ENCODE measurements at places on chromosomes 2 and 18.

DNA sequence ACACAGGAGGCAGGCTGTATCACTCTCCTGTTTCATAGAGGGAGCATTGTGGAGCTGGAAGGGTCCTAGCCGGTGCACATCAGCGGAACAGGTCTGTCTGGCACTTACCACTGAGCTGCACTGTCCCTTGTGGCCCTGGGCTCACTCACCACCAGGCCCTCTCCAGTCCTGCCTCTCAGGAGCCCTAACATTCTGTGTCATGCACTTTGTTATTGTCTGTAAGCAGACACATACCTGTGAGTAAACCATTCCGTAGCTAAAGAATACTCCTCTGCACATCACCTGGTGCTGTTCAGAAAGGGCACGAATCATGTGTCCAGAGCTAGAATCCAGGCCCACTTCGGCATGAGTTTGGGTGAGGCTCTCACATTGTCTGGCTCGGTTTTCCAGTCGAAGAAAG lies 93.6 kb downstream of the CRIM1 start:
- no peak for DNase-seq

GRCh38 chr2:144004742-144005141 lies 515.2 kb downstream of the ZEB2 start:
- no peak for DNase-seq

GRCh38 chr2:15754703-15755099 lies 163.0 kb downstream of the DDX1 start:
- no peak for DNase-seq

GRCh38 chr2:20427931-20428526 lies 18.8 kb upstream of the RHOB start:
- no peak for DNase-seq

- no peak for DNase-seq
Observed at GRCh38 chr2:26456440-26457250, 21.3 kb downstream of the OTOF start.

DNA sequence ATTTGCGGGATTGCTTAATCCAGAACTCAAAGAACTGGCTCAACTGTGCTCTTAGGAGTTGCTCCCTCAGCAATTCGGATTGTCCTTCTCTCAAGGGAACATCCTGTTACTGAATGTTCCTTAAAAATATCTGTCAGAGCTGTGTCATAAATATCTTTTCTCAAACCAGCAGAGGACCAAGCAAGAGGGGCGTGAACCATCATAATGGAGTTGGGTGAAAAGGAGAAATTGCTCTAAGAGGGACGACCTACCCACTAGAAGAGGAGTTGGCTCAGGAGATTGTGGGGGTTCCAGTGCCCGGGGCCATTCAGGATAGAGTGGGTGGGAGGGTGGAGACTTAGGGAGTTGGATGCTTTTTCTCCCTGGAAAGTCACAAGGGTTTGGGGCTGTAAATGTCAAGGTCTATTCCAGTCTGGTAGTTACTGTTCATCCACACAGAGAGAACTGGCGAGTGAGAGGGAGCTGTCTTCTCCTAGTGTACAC lies 59.5 kb downstream of the MERTK start:
- DNase-seq = no peak

DNA sequence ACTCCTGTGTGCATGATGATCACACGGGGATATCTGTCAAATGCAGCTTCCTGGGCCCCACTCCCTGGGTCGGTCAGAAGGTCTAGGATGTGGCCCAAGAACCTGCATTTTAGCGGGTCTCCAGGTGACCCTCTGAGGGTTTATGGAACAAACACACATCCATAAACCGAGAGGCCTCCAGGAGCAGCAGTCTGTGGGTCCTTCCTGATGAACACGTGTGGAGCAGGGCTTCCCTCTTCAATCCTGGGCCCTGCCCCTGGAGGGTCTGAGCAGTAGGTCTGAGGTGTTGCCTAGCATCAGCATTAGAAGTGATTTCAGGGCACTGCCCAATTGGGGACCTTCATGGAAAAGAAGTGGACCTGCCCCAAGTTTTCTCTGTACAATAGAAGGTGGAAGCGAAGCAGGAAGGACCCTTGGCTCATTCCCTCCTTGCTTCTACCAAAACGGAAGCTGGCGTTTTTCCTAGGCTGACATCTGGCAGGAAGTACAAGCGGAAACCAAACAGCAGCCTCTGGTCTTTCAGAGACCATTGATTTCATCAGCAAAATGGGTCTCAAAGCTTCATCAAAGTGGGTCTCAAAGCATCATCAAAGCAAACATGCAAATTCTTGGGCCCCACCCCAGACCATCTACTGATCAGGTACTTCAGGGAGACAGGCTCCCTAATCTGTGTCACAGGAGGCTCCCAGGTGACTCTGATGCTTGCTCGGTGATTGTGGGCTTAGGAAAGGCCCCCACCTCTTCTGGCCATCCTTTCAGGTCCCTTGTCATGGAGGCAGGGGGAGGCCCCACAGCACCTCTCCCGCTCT lies 30.7 kb downstream of the INO80C start:
- no peak for DNase-seq

DNA sequence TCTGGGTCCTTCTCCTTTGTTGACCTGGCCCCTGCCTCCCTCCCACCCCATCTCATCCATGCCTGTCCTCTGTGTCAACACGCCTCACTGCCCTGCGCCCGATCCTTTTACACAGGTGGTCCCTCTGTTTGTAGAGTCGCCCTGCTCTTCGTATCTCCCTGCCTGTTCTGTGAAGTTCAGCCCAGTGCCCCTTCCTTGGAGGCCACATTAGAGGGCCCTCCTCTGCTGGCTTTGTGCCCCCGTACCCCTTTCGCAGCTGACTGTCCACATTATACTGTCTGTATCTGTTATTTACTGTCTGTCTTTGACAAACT lies 25.5 kb downstream of the ASAP2 start:
- DNase-seq = no peak

- DNase-seq = no peak
Observed at GRCh38 chr2:173434762-173435569, 80.3 kb downstream of the CDCA7 start.

GRCh38 chr2:157223624-157224205 lies 33.8 kb upstream of the GALNT5 start:
- no peak for DNase-seq

GRCh38 chr2:112572005-112572404 lies 12.4 kb upstream of the CHCHD5 start:
- no peak for DNase-seq

GRCh38 chr2:11532416-11533055 lies 1.3 kb upstream of the GREB1 start:
- DNase-seq = no peak

- DNase-seq = no peak
Observed at GRCh38 chr2:199315299-199316179, 142.2 kb downstream of the SATB2 start.

DNA sequence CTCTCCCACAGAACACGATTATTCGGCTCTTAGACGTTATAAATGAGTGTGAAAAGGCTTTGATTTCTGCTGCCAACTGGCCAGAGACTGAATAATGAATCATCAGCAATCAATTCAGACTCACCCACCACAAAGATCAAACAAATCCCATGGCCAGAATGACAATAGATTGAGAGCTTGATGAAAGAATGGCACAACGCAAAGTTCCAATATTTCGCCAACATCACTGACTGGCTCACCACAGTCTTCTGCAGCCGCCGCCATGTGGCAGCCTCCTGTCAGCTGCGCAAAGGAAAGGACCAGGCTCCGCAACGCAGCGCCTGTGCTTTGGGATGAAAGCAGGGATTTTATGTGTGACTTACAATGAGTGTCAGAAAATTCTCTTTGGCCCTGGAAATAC lies 104.4 kb upstream of the SOX11 start:
- DNase-seq = no peak

- DNase-seq = no peak
Observed at GRCh38 chr2:151437630-151438029, 27.9 kb downstream of the RIF1 start.

- no peak for DNase-seq
Observed at GRCh38 chr2:134232868-134233727, 20.8 kb upstream of the MGAT5 start.

- no peak for DNase-seq
Observed at GRCh38 chr18:45783097-45784075, 42.1 kb upstream of the SIGLEC15 start.

GRCh38 chr2:198073253-198073652 lies 268.9 kb downstream of the PLCL1 start:
- no peak for DNase-seq

DNA sequence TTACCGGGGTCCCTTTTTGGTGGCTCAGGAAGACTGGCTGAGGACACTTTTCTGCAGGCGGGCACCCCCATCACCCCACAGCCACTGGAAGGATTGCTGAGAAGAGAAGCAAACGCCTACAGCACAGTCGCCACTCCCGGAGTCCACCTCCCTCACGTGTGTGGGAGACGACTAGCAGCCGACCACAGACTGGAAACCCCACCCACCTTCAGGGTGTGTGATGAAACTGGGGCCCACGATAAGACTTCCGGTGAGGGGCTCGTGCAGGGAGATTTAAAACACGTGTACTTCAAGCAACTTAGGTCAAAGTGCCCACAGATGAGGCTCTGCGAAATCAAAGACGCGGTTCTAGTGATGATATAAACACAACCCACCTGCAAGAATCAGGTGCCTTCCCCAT lies 26.3 kb downstream of the MBP start:
- DNase-seq = no peak

DNA sequence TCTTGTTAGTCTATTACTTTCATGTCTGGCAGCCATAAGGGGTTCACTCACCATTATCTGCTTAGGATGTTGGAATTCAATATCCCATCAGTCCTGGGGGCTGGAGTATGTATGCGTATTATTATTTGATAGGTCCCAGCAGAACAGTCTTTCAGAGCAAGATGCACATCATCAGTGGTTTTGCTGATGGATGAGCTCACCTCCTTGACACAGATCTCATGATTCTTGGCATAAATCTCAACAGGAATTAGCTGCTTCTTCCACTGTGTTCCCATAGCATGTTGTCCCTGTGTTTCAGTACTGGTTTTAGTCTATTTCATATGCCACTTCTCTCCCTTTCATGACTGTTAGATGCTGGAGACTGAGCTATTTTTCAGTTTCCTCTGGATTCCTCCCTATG lies 442.5 kb downstream of the ARHGAP15 start:
- no peak for DNase-seq

GRCh38 chr2:190974629-190975361 lies 39.2 kb downstream of the STAT1 start:
- DNase-seq = no peak

GRCh38 chr2:46388881-46389280 lies 90.5 kb upstream of the TMEM247 start:
- DNase-seq = no peak

GRCh38 chr2:12456293-12457106 lies 260.2 kb upstream of the TRIB2 start:
- peak; percentile 100 for DNase-seq

DNA sequence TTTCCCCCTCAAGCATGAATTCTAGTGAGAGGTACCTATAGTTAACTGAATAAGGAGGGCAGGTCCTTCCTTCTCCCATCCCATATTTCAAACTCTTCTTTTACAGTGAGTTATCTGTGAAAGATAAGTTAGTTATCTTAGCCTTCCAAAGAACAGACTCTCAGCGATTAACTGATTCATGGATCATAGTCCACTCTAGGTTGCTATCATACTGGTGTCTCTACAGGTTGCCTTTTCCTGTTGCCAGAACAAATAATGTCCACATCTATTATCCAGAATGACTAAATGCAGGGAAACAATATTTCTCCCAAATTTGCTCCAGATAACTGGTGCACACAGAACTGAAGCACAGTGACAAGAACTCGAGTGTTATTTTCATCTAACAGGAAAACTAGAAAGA lies 68.3 kb downstream of the MEP1B start:
- no peak for DNase-seq

- DNase-seq = no peak
Observed at GRCh38 chr2:124081154-124081716, 56.1 kb downstream of the CNTNAP5 start.

GRCh38 chr2:17617516-17617915 lies 77.0 kb downstream of the VSNL1 start:
- DNase-seq = no peak

DNA sequence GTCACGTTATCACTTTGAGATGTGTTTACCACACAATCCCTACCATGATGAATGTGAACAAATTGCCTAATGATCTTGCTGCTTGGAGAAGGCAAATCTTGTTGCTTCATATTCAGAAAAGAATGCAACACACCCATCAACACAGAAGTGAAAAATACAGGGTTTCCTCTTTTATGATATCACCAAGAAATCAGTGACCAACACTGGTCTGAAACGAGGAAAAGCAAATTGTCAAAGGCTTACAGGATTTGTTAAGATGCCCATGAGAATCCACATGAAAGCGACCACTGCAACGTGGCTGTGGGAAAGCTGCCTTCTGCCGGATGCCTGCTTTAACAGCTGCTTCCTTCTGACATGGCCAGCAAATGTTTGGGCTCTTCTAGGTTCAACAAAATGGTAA lies 397.6 kb upstream of the LRATD1 start:
- DNase-seq = no peak

- DNase-seq = no peak
Observed at GRCh38 chr18:54209471-54210180, 14.8 kb downstream of the MBD2 start.

GRCh38 chr2:1538663-1539062 lies 125.4 kb downstream of the TPO start:
- no peak for DNase-seq

- DNase-seq = no peak
Observed at GRCh38 chr2:38430196-38430595, 53.1 kb upstream of the ATL2 start.

DNA sequence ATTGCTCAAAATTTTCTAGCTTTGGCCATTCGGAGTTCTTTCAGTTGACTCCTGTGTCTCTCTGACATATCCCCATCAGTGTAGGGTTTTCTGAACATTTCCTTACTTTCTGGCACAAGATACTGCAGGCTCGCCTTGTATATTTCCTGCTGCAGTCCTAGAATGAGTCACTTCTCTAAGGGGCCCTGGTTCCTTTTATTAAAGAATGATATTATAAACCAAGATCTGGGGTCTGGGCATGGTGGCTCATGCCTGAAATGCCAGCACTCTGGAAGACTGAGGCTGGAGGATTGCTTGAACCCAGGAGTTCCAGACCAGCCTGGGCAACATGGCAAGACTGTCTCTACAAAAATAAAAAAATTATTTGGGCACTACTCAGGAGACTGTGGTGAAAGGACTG lies 3.0 kb upstream of the RPL37A start:
- no peak for DNase-seq

DNA sequence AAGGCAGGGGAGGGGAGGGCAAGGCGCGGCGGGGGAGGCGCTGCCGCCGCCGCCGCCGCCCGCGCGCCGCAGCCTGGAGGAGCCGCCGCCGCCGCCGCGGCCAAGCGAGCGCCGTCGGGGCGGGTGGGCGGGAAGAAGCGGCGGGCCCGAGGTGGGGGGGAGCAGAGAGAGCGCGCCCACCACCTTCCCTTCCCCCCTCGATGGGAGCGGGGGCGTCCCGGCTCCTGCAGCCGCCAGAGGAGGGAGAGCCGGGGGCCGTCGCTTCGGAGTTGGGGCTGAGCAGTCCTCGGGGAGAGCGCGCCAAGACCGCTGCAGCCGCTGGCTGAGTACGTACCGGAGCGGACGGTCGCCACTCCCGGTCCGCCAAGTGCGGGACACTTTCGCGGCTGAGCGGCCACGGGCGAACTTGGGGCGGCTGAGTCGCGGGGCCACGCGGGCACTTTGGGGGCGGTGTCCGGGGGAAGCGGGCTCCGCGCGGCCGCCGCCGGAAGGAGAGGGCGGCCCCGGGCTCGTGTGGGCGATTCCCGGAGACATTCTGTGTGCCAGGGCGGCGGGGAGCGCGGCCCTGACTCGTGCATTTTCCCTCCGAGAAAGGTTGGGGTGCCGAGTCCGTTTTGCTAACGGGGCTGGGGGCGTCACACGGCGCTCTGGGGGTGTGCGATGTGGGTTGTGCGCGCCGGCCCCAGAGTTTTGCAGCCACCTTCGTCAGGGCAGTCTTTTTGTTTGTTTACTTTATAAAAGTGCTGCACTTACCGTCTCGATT lies at the start of gene NAB1:
Gene NAB1 (plus strand): TSS at position 49 of the 763 bp plus-strand sequence. CDS start 10,094 bp downstream, outside the sequence.
- no peak for DNase-seq
